ENCODE measurements at places on chromosomes 1 and 21.

DNA sequence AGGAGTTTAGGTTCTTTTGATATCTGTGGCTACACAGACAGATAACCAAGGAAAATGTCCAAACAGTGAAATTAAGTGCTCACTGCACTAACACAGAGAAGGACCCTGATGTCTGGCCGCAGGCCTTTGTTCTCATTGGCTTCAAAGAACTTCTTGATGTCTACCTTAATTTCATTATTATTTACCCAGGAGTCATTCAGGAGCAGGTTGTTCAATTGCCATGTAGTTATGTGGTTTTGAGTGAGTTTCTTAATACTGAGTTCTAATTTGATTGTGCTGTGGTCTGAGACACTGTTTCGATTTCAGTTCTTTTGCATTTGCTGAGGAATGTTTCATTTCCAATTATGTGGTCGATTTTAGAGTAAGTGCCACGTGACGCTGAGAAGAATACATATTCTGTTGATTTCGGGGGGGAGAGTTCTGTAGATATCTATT is 15.2 kb upstream of the LGALS8 start:
- DNase-seq, result no peak

DNA sequence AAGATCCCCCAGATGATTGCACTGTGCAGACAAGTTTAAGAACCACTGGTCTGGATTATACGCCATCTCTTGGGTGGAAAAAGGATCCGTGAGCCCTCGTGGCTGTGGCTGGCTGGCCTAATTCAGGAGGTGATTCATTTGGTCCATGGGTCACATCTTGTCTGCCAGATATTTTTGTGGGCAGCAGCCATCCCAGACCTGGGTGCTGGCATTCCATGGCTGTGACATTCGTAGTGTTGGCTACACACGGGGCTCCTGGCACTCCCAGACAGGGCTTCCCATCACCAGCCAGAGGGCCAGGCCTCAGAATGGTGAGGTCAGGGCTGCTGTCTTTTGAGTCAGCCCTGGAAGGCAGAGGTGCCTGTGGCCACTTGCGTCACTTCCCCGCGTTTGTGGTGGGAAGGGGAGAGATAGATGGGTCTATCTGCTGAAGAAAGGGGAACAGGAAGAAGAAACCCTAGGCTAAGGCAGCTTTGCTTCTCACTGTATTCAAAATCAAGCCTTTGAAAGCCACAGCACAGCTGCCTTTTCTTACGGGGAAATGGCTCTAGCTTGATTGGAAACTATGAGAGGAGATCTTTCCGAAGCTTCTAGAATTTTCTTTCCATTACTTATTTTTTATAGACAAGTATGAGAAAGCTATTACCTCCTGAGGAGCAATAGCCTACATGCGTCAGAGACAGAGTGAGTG is 32.4 kb downstream of the EIF2D start:
- DNase-seq, result peak; percentile 74

DNA sequence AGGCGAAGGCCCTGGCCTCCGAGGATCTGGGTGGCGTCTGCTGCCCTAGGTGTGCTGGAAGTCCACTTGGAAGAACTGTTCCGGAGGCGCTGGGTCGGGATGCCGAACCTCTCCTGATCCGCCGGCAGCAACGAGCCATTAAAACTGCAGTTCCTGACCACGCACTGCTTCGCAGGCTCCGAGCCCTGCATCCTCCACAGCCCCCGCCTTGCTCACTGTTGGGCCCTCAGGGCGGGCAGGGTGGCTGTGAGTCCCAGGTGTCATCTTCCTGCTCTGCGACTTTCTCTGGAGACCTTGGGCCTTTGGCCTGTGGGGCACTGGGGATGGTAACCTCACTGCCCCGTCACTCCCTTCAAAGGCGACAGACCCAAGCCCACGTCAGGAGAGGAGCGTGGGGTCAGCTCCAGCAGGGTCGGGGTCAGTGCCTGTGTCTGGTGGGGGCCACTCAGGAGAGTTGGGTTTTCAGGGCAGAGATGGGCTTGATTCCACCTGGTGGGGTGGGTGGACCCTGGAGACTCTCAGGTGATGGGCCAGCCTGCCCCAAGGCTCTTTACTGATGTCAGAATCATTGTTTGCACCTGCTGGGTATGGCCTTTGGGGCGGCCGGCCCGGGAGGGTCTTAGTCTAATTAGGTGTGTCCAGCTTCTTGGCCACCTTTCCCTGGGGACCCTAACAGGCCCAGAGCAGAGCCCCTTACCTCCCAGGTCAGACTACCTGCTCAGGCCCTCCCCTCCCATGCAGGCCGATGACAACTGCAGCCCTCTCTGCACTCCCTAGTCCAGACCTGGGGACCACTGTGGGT is 3.1 kb downstream of the PRXL2B start:
- DNase-seq, result no peak

DNA sequence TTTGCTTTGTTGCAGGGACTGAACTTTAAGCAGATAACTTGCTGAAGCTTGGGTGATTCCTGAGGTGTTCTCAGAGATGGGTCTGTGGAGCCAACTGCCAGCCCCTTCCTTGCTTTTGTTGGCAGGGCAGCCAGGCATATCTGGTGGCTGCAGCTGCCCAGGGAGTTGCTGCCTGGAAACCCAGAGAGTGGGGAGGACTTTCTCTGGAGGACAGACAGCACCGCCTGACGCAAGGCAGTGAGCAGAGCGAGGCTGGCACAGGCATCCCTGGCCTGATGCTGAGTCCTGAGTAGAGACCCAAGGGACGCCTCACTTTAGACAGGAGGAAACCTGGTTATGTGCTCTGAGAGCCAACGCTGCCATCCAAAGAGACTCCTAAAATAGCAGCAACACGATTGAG is 9.8 kb upstream of the OLFML2B start:
- DNase-seq, result no peak

- no peak for DNase-seq
These were observed 140.6 kb downstream of the SYF2 start for GRCh38 chr1:25091658-25092057.

All from CMK (cell line).